T1000 (cell line): ENCODE measurements at places on chromosomes 4 and X.

DNA sequence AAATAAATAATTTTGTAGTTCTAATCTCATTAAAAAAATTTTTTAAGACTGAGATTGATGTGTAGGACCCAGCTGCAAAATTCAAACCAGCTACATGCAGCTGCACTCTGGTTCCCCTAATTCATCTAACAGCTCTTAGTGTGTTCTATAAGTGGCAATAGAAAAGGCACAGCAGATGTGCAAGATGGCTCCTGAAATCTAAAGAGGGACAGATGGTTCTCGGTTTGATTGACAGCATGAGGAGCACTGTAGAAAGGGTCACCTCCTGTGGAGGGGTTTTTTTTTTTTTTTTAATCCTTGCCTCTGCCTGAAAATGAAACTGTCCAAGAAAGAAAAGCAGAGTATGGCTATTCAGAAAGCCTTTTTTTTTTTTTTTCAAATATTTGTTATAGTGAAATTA lies 16.9 kb upstream of the OCIAD1 start:
- DNase-seq, result no peak

GRCh38 chrX:19860571-19860970 lies 26.8 kb downstream of the SH3KBP1 start:
- no peak for DNase-seq

DNA sequence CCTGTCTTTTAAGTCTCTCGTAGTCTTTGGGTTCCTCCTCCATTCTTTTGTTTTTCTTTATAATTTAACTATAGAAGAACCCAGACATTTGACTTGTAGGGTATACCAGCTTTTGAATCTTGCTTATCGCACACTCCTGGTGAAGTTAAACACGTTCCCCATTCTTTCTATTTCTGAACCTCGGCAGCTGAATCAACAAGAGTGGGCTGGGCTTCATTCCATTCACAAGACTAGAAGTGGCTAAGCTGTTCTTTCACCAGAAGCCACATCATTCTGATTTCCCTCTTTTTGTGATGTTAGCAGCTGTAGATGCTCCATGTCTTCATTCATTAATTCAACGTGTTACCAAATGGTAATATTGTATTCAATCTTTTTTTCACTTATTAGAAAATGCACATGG lies 167.9 kb downstream of the CORIN start:
- no peak for DNase-seq

GRCh38 chr4:123288309-123289025 lies 108.1 kb upstream of the SPRY1 start:
- DNase-seq, result no peak

- peak; percentile 17 for DNase-seq
These were observed 8.5 kb upstream of the AKAP17A start for GRCh38 chrX:1582686-1583437.

DNA sequence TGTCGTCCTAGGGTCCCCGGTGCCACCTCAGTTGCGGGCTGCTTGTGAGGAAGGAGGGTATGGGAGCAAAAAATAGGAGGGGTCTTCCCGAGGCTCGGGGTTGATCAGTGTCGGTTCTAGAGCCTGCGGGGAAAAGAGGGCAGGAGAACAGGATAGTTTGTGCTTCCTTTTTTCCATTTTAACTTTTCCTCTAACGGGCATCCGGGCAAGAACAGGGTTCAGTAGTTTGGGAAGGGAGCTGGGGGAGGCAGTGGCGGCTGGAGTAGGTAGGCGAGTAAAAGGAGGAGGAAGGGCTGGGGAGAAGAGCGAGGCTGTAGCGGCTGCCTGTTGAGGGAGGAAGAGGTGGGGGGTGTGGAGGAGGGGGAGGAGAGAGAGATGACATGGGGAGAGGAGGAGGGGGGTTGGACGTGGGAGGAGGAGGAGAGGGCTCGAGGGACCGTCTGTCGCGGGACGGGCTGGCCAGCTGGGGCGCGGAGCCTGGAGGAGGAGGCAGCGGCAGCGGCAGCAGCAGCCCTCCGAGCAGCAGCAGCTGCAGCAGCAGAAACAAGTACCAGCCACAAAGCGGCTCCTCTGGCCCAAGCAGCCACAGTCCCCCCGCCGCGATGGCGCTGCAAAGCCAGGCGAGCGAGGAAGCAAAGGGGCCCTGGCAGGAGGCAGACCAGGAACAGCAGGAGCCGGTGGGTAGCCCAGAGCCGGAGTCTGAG lies at the start of gene SLC16A2:
TSS of gene SLC16A2 (plus strand) at position 458 of the 704 bp plus-strand sequence. CDS start at position 603, 145 bp downstream.
- DNase-seq, result peak; percentile 60

DNA sequence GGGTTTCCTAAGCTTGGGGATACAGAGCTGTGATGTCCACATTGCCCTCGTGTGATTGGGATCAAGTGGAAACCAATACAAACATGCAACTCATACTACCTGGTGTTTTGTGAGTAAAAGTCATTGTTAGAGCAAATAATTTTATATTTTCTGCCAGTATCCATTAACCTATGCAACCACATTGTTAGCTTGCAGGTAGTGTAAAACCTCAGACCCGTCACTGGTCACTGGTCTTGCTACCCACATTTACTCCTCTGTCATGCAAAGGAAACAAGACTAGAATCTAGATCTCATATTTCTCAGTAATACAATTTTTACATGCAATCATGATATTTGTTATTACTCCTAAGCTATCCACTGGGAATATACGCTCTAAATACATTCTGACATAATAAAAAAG lies 324.3 kb upstream of the NDST4 start:
- DNase-seq, result no peak

- DNase-seq, result no peak
These were observed 2.7 kb upstream of the PYURF start for GRCh38 chr4:88526221-88526815.

GRCh38 chr4:102823897-102824296 lies 3.5 kb downstream of the UBE2D3 start:
- DNase-seq, result no peak

DNA sequence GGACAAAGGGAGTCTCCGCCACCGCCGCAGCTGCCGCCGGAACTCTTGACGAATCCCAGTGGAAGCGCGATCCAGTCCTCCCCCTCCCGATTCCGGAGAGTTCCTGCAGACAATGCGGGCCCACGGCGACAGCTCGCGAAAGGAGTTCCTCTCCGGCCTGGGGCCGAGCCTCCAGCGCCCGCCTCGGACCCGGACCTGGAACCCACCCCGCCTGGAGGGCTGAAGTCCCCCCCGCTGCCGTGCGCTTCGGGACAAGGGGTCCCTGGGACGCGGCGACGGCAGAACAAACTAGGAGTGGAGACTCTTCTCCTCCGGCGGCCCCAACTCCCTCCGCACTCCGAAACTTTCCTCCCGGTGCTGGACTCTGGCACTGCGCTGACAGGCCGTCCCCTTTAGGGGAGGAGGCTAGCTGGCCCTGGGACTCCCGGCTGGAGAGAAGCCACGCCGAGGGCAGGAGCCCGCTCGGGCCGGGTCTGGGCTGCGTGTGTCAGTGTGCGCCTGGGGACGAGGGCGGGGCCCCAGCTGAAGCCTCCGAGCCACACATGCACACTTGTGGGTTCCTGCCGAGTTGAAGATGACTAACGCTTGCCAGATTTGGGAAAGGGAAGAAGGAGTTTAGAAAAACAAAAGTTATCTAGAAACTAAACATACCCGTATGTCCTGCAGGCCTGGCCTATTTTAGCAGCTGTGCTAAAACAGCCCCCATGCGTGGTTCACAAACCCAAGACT lies at the start of gene ANTXR2:
TSS of gene ANTXR2 (minus strand) at position 486 of the 729 bp plus-strand sequence. CDS start 669 bp downstream, outside the sequence.
- DNase-seq, result peak; percentile 86
